ENCODE measurements at places on chromosomes 6 and 20. TPM values are rescaled to one million over a fixed set of nuclear protein-coding genes. Genes with fewer than 3 reads are reported as not detected.

The DEFB124 gene
- total RNA-seq = not detected

The MOG gene
- total RNA-seq = not detected

The KCNQ5 gene
- total RNA-seq = not detected

The MUC21 gene
- total RNA-seq = not detected

The TMEM200A gene
- 1.4 TPM for total RNA-seq

The UBD gene
- total RNA-seq = 1.2 TPM

The ZC3H12D gene
- total RNA-seq = under 0.01 TPM

The BPIFB2 gene
- not detected for total RNA-seq

The HLA-A gene
- 595 TPM for total RNA-seq

The KHDC1L gene
- not detected for total RNA-seq

The LY6G6C gene
- total RNA-seq = not detected

The PABPC1L gene
- total RNA-seq = 1.5 TPM

The B3GAT2 gene
- total RNA-seq = not detected

The ARHGAP40 gene
- not detected for total RNA-seq

The GHRH gene
- total RNA-seq = not detected

Data from endothelial cell of coronary artery (primary cell).